ENCODE measurements at places on chromosomes 1 and 21.

- no peak for DNase-seq
Observed at GRCh38 chr1:177044390-177044789, 120.1 kb downstream of the ASTN1 start.

DNA sequence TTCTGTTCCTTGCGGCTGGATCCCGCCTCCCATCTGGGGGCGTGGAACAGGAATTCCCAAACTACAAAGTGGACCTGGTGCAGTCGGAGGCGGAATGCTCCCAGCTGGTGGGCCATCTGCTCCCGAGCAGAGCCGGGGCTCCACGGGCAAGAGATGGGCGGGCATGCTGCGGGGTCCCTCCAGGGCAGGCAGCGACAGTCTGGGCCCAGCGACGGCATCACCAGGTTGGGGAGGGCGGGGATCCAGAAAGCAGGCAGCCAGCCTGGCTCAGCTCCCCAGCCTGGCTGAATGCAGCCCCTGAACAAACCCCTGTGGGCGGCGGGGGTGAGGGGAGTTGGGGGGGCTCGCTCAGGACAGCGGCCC, 3.6 kb downstream of the MEGF6 start:
- DNase-seq, result no peak

DNA sequence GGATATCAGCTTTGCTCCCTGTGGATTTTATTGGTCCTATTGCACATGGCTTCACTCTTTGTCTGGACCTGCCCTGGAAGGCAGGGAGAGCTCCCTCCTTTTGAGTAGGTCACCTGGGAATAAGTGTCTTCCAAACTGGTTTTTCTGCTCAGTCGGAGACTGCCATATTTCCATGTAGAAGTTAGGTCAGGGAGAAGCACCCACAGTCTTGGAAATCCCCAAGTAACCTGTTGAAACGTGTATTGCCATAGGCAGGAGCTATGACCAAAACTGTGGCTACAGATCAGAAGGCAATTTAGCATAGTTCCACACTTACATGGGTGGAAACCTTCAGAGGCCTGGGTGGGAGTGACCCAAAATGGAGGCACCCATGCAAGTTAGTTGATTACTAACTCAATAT, 3.5 kb upstream of the GNG12 start:
- no peak for DNase-seq

- peak; percentile 74 for DNase-seq
Observed at GRCh38 chr1:22039594-22040285, 12.8 kb upstream of the CDC42 start.

- no peak for DNase-seq
Observed at GRCh38 chr1:229539863-229540506, 18.5 kb downstream of the ABCB10 start.

DNA sequence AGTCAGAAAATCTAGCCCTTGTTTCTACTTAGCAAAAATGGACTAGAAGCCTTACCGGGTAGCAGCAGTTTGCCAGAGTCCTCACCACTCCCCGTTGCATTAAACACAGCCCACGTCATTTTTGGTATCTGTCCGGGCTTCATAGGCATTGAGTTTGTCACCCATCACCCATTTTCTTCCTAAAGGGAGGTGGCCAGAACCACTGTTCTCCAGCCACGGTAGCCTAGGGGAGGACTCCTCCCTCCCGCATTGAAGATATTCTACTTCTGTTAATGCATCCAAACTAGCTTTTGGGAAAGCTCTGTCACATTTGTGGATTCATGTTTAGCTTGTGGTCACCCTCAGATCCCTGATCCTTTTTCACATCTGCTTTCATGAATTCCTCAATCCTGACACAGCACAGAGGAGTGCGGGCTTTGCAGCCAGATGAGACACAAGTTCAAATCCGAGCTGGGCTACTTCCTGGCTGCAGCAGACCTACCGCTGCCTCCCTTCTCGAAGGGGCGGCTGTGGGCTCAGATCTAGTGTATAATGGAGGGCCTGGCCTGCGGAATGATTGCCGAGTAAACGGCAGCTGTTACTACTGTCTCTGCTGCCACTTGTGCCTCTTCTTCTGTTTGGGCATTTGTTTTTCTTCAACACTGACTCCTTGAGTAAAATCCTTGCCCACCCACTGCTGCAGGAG, 63.2 kb upstream of the EFHD2 start:
- no peak for DNase-seq

DNA sequence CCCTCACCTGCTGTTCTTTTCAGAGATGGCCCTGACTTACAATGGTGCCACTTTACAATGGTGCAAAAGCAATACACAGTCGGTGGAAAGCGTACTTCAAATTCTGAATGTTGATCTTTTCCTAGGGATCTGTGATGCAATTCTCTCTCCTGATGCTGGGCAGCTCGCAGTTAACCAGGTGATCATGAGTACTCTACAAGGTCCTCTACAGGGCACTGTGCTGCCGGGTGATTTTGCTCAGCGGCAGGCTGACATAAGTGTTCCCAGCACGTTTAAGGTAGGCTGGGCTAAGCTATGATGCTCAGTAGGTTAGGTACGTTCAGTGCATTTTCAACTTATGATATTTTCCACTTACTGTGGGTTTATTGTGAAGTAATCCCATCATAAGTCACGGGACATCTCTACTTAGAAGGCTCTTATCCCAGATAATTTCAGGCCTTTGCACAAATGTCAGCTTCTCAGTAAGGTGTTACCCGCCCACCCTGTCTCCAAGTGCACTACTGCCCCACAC, 126.5 kb downstream of the KCNN3 start:
- DNase-seq, result no peak

GRCh38 chr1:228018961-228019721, 12.3 kb downstream of the WNT3A start:
- no peak for DNase-seq

- DNase-seq, result no peak
Observed at GRCh38 chr1:94463056-94463764, 45.0 kb downstream of the ABCD3 start.

All from NCI-H446 treated with DMSO at 0.1 percent for 48 hours (cell line).